ENCODE measurements at places on chromosomes 3 and 15.

DNA sequence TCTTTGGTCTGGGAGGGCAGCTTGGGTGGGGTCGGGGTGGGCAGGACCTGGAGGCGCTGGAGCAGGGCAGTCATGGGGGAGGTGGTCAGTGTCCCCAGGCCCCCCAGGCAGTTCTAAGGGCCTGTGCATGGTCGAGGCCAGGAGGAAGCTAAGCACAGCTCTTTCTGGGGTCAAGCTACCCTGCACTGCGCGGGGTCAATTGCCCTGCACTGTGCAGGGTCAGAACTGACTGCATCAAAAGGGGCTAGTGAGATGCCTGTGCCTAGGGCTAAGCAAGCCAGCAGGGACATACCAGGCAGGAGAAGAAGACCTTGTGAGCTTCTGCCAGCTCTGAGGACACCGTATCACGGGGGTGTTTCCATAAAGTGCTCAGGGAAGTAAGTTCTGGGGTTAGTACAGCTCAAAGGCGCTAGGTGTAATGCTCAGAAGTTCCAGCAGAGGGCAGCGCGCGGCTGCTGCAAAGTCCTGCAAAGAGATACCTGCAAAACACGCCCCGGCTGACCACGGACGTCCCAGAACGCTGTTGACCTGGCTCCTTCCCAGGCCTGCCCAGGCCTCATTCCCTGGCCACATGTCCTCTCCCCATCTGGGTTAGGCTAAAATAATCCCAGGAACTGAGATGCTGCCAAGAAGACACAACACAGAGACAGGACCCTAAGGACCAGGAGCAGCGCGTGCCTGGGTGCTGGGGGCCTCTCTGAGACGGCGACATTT, 18.8 kb upstream of the IQSEC1 start:
- peak; percentile 70 for DNase-seq

- DNase-seq, result no peak
Observed at GRCh38 chr3:25335356-25335755, 92.7 kb upstream of the RARB start.

GRCh38 chr3:62128051-62128450, 245.3 kb downstream of the FEZF2 start:
- no peak for DNase-seq

- DNase-seq, result no peak
Observed at GRCh38 chr3:53764026-53764775, 82.0 kb downstream of the CHDH start.

DNA sequence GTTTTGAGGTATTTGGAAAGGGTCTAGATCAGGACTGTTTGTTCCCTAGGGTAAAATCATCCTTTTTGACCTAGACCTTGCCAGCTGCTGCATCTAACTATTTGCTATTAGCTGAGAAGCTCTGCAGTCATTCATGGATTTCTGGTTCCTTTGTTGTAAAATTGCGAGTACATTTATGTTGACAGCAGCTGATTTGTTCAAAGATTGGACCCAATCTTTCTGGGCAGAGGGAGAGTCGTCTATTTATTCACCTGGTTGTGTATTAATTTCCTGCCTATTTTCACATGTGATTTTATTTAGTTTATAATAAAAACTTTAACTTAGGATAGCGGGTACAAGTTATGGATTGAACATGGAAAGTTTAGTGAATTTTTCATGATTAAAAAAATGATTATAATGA, 236.3 kb downstream of the CNTN4 start:
- no peak for DNase-seq

DNA sequence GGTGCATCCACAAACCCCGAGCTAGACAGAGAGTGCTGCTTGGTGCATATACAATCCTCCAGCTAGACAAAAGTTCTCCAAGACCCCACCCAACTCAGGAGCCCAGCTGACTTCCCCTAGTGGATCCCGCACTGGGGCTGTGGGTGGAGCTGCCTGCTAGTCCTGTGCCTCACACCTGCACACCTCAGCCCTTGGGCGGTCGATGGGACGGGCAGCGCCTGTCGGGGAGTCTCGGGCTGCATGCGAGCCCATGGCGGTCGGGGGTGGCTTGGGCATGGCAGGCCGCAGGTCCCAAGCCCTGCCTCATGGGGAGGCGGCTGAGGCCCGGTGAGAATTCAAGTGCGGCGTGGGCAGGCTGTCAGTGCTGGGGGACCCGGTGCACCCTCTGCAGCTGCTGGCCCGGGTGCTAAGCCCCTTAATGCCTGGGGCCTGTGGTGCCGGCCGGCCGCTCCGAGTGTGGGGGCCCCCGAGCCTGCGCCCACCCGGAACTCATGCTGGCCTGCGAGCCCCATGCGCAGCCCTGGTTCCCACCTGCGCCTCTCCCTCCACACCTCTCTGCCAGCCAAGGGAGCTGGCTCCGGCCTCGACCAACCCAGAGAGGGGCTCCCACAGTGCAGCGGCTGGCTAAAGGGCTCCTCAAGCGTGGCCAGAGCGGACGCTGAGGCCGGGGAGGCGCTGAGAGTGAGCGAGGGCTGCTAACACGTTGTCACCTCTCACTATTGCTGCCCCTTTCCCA, 31.0 kb downstream of the ZNF589 start:
- no peak for DNase-seq

DNA sequence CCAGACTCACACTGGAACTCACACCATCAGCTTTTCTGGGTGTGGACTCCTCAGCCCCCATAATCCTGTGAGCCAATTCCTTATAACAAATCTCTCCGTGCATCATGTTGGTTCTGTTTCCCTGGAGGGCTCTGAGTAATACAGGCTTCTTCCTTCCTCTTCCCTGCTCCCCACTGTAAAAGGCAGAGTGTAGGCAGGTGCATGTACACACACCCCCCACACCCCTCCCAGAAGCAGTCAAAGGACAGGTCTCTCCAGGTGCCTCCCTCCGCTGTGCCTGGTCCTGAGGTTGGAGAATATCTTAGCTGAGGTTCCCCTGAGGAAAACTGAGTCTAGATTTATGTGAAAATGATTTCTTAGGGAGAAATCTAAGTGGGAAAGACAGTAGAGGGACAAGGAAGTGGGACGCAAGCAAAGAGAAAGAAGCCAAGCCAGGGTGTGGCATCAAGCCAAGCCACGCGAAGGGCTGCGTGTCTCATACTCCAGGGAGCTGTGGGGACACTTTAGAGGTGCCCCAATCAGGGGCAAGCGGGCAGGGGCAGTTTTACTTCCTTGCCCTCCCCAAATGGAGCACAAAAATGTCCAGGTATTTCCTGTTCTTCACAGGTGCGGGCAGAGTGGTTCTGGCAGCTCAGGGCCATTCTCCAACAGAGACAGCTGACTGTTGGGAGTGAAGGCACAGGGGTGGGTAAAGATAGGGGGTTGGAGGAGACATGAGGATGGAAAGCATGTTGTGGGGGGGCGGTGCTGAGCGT, 86.6 kb downstream of the HMG20A start:
- no peak for DNase-seq

GRCh38 chr15:59797756-59798604, 108.9 kb upstream of the BNIP2 start:
- DNase-seq, result no peak

- DNase-seq, result no peak
Observed at GRCh38 chr15:34773013-34773412, 18.2 kb upstream of the GJD2 start.
